ENCODE measurements at places on chromosomes 1 and 21. TPM values are rescaled to one million over a fixed set of nuclear protein-coding genes. Genes with fewer than 3 reads are reported as not detected.

- DNase-seq, result no peak
Observed at GRCh38 chr1:108624069-108624468, 36.8 kb downstream of the HENMT1 start.

DNA sequence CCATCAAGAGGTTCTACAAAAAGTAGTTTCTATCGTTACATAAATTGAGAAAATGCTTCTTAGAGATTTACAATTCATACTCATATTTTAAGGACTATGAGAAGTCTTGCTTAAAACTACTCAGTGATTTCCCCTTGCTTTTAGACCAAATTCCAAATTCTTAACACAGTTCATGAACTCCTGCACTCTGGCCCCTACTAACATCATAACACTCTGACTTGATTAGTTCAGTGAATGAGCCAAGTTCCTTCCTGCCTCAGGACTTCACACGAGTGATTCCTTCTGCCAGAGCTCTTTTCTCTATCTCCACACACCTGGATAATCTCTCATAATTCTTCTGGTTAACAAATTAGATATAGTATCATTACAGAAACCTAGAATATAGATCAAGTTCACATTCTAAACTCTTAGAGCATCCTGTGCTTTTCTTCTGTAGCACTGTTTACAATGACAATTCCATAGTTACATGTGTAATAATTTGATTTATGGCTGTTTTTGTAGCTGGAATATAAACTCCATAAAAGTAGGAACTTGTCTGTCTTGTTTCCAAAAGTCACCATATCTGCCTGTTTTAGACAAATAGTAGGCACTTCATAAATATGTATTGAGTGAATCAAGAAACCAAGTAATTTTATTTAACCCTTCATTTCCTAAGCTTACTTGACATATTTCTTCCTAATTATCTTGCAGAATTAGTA, 59.9 kb downstream of the NUF2 start:
- no peak for DNase-seq

DNA sequence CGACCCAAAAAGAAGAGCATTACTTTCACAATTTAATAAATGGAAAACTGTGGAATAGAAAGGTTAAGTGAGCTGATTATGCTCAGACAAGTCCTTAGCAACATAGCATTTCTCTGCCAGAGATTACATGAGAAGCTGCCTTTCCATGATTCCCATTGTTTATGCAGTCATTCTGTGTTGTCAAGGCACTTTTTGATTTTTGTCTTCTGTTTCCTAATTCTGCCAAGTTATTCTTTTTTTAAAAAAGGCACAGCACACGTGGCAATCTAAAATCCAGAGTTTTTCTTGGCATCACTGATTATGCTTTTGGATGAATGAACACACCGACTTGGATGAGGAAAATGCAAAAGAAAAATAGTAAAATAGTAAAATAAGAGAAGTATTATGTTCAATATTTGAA, 185.0 kb downstream of the RGS7 start:
- DNase-seq, result no peak

GRCh38 chr1:18556364-18556763, 74.3 kb upstream of the PAX7 start:
- DNase-seq, result peak; percentile 11

The NUDT4B gene
- total RNA-seq, result 0.46 TPM

The ACTL8 gene
- not detected for total RNA-seq

- DNase-seq, result no peak
Observed at GRCh38 chr1:228555074-228555994, 68.2 kb downstream of the RNF187 start.

DNA sequence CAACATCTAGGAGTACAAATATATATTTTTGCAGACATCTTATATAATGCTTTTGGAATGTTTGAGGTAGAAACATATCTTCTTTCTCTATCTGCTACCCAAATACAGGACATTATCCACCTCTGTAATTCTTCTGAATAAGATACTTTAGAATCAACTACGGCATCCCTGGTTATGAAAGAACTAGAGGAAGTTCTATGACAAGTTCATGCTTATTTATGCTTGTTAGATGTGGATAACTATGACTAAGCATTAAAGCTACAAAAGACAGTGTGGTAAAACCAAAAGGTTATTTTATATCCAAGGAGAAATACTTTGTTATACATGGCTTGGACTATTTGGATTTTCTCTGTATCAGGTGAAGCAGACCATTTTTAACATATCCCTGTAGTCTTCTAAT, 894.0 kb downstream of the KCNT2 start:
- DNase-seq, result no peak

DNA sequence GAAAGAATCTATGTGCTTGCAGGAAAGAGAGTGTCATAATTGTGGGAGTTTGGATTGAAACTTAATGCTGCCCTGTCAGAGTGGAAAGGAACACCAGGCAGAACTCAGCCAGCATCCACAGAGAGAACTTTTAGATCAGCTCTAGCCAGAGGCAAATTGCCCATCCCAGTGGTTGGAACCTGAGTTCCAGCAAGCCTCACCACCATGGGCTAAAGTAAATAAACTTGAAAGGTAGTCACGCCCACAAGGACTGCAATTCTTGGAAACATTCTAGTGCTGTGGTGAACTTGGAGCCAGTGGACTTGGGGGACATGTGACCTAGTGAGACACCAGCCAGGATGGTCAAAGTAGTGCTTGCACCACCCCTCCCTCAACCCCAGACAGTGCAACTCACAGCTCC, 571.6 kb downstream of the LRRIQ3 start:
- DNase-seq, result no peak

DNA sequence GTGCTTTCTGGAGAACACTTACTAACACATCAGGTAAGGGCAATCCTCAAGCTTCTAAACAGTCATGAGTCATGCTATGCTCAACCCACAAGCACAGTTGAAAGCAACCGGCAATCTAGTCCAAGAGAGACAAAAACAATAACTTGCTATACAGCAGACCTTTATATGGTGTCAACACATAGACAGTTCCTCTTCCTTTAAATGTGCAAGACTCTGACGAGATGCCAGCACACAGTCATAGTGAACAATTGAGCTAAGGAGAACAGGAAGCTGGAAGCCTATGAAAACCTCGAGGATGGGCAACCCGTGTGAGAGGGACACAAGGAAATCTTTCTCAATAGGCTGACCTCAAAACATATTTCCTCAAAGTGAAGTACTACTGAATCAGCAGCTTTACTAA, 5.3 kb downstream of the ADIPOR1 start:
- peak; percentile 52 for DNase-seq

- DNase-seq, result no peak
Observed at GRCh38 chr1:40243351-40243750, 4.4 kb upstream of the TMCO2 start.

DNA sequence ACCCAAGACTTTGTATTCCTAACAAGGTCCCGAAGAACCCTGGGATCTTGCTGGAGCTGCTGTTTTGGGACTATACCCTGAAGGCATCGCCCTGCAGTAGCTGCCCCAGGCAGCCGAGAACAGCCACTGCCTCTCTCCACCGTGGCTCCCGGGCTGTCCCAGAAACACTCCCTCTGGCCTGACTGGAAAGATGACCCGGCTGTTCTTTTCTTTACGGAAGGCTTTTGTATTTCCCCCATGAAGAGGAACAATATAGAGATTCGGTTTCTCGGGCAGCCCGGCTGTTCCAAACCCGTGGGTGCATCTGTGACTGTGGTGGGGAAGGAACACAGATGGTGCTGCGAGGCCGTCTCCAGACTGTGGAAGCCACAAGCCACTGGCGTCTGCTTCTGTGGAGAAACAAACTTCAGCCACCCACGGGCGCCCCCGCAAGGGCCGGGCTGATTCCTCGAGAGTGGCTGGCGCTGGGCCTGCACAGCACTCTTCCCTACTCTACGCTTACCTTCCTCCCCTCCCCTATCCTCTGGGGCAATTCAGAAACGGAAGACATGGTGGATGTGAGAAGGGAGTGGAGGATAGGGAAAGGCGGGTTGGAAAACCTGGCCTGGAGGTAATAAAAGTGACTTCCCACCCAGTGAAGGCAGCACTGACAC, 33.7 kb upstream of the VASH2 start:
- DNase-seq, result peak; percentile 40

The OR14K1 gene
- not detected for total RNA-seq

The FCRLB gene
- total RNA-seq, result 0.23 TPM

GRCh38 chr1:94253456-94254017, 16.2 kb upstream of the ARHGAP29 start:
- DNase-seq, result no peak

DNA sequence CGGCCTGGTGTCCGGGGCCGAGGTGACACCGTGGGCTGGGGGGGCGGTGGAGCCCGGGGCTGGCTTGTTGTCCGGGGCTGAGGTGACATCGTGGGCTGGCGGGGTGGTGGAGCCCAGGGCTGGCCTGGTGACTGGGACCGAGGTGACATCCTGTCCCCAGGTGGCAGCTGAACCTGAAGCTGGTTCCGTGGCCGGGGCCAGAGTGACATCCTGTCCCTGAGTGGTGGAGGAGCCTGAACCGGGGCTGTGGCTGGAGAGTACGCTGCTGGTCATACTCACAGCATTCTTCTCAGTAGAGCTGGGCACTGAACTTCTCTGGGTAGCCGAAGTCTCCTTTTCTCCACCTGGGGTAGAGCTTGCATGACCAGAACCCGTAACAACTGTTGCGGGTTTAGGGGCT, 15.8 kb downstream of the THBS3 start:
- no peak for DNase-seq

DNA sequence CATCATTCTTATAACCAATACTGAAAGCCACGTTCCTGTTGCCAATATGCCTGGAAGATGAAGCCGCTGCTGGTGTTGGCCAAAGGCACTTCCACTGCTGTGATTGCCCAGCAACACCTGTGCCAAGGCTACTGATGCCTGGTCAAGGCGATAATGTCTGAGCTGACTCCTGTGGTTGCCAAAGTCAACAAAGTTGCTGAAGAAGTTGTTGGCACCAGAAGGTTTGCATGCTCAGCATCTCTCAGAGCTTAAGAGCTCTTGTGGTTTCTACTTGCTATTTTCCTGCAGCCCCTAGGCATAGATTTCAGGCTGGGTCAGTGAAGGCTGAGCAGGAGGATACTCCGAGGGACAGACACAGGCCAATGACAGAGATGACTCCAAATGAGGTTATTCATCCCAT, 63.4 kb upstream of the RAB3GAP2 start:
- peak; percentile 22 for DNase-seq

GRCh38 chr1:110203021-110203661, 7.0 kb upstream of the KCNC4 start:
- DNase-seq, result peak; percentile 71

DNA sequence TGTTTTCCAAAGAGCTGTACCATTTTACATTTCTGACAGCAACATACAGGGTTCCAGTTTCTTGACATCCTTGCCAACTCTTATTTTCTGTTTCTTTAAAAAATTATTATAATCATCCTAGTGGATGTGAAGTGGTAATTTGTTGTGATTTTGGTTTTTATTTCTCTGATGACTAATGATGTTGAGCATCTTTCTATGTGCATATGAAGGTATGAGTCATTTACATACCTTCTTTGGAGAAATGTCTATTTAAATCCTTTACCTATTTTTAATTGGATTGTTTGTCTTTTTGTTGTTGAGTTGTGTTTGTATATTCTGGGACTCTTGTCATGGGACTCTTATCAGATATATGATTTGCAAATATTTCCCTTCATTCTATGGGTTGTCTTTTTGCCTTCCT, 20.8 kb upstream of the MPC2 start:
- DNase-seq, result no peak

GRCh38 chr1:31243501-31244286, 4.0 kb upstream of the NKAIN1 start:
- no peak for DNase-seq
